ENCODE measurements at places on chromosomes 13 and 19. TPM values are rescaled to one million over a fixed set of nuclear protein-coding genes. Genes with fewer than 3 reads are reported as not detected.

Gene PNMA8B
- 2.5 TPM for total RNA-seq

Gene CALR
- 1,165 TPM for total RNA-seq

- no peak for DNase-seq
- H3K27ac ChIP-seq, result no peak overlapping the region
- peaks cover 2% of the 10 kb centered on the region for H3K36me3 ChIP-seq
- no peaks in the 10 kb centered on the region for H3K4me1 ChIP-seq
- H3K4me3 ChIP-seq, result no peak overlapping the region
- H3K27me3 ChIP-seq, result no peaks in the 10 kb centered on the region
These were observed 51.4 kb downstream of the NBEA start for GRCh38 chr13:34993470-34993869.

GRCh38 chr13:95800436-95800835 lies 123.5 kb downstream of the DNAJC3 start:
- H3K27me3 ChIP-seq, result no peaks in the 10 kb centered on the region
- H3K4me3 ChIP-seq, result no peak overlapping the region
- no peak for DNase-seq
- H3K27ac ChIP-seq, result no peak overlapping the region

GRCh38 chr13:88806438-88806837 lies 1135.3 kb downstream of the SLITRK5 start:
- no peaks in the 10 kb centered on the region for H3K27me3 ChIP-seq
- H3K27ac ChIP-seq, result no peak overlapping the region
- no peak overlapping the region for H3K4me3 ChIP-seq
- no peak for DNase-seq

Gene ASF1B
- total RNA-seq, result 3.6 TPM

Gene PSG6
- not detected for total RNA-seq

All from chondrocyte (in vitro differentiated cells).